Activated T-helper 9 cell treated with anti-CD3 and anti-CD28 coated beads, Interleukin-2, amount 50 U/mL, for 16 hours (primary cell): ENCODE measurements at places on chromosomes 1 and 21.
A peak's percentile ranks its signal among the peaks of the same experiment; 100 is the strongest.

GRCh38 chr1:228937851-228938536, 202.7 kb downstream of the RHOU start:
- no peak for DNase-seq

DNA sequence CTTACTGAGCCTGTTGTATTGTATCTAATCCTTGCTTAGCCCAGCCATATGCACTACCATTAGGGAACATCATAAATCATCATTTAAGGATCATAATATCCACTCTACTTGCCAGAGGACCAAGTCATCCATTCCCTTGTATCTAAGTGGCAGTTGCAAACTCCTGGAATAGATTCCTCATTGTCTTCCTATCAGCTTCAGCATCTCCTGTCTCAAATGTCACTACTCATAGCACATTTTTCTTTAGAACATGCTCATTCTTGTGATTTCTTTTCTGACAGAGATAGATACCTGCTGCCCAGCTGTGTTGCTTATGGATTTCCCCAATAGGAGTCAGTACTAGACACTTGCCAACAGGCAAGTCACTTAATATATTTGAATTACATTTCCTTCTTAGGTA, 84.3 kb downstream of the OLFML3 start:
- no peak for DNase-seq

DNA sequence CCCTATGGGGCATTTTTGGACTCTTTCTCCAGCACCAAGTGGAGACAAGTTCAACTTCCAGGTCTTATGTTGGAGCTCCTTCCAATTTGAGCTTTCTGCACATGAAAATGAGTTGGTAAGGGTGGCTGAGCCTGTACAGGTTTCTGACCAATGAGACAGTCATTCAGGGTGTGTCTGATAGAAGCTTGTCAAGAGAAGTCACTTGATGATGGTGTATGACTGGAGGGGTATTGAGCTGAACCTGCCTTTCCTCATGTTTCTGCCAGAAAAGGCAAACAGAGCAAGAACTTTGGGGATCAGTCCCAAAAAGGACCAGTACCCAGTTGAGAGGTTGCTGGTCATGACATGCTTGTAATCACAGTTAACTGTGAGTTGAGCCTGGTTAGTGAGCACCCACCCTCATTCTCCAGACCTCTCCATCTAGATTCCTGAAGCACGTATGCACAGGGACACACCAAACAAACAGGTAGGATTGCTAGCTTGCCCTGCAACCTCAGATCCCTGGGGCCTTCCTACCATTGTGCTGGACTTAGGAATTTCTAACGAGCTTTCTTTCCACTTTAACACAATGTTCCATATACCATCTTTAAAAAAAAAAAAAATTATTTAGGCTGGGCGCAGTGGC, 26.6 kb downstream of the FAM89A start:
- DNase-seq = no peak

DNA sequence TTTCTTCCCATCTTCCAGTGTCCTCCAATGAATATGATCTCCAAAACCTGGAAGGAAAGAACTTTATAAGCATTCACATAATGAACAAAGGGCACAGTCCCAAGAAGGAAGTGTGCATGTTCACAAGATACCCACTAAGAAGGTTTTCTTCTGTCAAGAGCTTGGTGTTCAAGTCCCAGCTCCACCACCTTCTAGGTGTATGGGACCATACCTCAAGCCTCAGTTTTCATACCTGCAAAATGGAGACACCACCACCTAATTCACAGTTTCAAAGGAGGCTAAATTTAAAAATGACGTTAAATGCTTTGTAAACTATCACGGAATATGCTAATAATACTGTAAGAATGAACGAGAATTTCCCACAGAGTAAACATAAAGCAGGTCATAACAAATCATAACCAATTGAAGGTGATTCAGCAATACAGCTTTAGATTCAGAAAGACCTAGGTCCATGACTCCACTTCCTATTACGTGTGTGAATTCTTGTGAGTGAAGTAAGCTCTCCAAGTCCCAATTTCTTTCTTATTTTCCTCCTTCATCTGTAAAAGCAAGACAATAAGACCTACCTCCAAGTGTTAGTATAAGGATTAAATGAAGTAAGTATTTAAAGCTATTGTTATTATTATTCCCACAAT, 8.1 kb upstream of the KTI12 start:
- no peak for DNase-seq

DNA sequence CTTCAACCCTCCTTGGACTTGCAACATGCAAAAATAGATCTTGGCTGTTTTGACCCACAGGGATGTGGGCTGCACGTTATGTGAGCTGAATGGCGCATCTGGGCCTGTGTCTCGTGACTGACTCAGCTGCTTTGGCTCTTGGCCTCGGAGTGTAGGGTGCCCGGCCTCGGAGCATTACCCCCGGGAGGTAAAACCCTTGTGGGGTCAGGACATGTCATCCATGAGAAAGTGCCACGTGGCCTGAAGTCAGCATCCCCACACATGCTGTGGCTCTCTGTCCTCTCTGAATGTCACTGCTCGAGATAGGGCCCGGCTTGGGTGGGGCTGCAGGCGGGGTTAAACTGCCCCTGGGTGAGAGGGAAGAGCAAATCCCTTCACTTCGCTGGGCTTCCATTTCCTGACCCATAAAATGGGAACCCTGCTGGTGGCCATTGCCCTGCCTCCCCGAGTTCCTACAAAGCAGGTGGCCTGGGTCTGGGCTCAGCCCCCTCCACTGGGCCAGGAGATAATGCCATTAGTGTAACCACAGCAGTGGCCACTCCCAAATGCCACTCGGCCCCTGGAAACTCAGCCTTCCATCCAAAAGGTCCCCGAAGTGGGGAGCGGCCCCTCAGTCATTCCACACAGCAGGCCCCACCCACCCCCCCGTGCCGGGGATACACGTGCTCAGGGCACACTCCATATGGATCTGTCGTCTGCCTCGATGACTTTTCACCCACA, 22.8 kb upstream of the TSPEAR start:
- no peak for DNase-seq

- DNase-seq = no peak
Observed at GRCh38 chr1:69077633-69078032, 490.1 kb upstream of the LRRC7 start.

DNA sequence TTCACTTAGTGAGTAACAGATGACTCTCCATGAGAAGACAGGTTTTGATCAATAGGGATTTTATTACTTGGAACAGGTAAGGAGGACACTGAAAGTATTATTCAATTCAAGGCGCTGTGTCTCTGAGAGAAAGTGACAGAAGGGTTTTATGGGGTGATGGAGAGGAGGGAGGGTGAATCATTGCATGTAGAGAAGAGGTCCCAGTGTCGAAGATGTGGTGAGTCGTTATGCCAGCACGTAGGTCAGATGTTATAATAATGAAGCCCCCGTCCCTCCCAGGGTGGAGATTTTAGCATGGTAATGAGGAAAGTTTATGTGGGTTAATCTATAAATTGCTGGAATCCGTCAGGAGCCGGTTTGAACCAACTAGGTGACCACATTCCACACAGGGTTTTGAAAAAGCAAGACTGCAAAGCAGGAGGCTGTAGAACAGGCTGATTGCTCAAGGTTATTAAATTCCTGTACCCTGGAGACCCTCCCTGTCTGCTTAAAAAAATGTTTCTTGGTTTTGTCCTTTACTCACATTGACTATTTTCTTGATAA, 586.4 kb upstream of the TMPRSS15 start:
- no peak for DNase-seq

GRCh38 chr1:163056831-163057230, 12.3 kb upstream of the RGS4 start:
- no peak for DNase-seq

GRCh38 chr1:32184650-32185049, 5.2 kb downstream of the TXLNA start:
- DNase-seq = no peak

DNA sequence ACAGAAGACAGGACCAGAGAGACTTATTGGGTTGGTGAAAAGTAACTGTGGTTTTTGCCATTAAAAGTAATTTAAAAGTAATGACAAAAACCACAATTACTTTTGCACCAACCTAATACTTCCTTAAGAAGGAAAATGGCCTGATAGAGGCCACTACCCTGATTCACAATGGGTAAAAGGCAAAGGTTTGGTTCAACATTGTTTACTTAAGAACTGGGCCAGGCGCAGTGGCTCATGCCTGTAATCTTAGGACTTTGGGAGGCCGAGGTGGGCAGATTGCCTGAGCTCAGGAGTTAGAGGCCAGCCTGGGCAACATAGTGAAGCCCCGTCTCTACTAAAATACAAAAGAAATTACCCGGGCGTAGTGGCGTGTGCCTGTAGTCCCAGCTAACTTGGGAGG, 48.2 kb upstream of the RCOR3 start:
- no peak for DNase-seq

- DNase-seq = no peak
Observed at GRCh38 chr1:190192627-190193026, 285.0 kb downstream of the BRINP3 start.

- DNase-seq = no peak
Observed at GRCh38 chr21:35475762-35476161, 426.7 kb upstream of the RUNX1 start.

- DNase-seq = no peak
Observed at GRCh38 chr21:15363921-15364320, 299.1 kb upstream of the NRIP1 start.

DNA sequence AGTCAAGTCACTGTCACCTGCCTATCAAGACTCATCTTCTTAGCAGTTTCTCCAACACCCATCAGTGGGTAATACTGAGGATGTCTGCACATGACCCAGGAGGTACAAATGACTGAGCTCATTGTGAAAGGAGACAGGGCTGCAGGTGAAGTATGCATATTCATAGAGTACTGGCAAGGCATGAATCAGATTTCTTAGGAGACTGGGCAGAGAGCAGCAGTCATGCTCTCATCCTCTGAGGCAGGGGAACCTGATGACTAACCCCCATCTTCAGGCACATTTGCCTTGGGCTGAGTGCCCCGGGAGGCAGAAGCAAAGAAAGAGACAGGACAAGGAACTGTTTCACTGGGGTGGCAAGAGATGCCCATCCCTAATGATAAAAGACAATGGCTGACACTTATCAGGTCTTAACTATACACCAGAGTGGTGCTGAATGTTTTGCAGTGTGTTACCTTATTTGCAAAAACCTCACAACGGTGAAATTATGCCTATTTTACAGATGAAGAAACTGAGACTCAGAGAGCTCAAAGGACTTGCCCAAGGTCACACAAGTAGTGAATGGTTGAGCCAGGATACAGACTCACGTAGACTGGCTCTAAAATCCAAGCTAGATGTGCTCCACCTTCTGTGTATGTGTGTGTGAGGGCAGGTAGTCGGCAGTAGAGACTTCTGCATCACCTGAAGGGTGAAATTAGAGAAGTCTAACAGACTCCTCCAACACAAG, 9.2 kb upstream of the GRHL3 start:
- no peak for DNase-seq

GRCh38 chr21:46243325-46243724, 14.8 kb upstream of the LSS start:
- no peak for DNase-seq

- no peak for DNase-seq
Observed at GRCh38 chr1:203185585-203185984, 919 bp downstream of the CHI3L1 start.

- no peak for DNase-seq
Observed at GRCh38 chr1:173688300-173688699, 18.6 kb upstream of the ANKRD45 start.

DNA sequence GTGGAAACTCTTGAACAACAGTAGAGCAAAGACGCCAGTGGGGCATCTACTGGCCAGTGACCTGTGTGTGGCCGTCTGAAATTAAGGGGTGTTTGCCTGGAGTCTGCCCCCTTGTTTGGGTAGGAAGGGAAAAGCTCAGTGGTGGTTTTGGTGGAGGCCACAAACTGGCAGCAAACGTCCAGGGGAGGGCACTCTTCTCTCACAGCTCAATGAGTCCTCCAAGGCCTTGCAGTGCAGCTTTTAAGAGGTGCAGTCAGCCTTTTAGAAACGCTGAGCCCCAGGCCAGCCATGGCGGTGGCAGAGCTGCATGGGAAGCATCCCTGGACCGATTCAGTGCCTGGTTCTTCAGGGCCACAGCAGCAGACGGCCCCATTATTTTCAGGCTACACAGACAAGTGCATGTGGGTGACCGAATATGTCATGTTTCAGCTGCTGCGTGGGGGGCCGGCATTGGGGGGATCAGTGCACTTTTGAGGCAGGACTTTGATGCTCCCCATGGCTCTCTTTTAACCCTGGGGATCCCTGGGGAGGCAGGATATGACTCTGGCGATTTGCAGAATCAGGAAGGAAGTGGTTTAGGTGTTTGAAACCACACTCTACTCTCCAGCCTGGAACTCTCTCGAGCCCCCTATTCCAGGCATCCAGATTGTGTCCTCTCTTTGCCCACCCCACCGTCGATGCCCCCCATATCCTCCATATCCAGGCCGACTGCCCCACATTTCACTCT, 414.0 kb downstream of the PRDM2 start:
- no peak for DNase-seq

GRCh38 chr1:41640141-41640751, 155.8 kb upstream of the EDN2 start:
- no peak for DNase-seq

GRCh38 chr1:41383094-41383852, 22.0 kb downstream of the FOXO6 start:
- DNase-seq = peak; percentile 20

- no peak for DNase-seq
Observed at GRCh38 chr1:230641346-230641745, 935 bp upstream of the COG2 start.

DNA sequence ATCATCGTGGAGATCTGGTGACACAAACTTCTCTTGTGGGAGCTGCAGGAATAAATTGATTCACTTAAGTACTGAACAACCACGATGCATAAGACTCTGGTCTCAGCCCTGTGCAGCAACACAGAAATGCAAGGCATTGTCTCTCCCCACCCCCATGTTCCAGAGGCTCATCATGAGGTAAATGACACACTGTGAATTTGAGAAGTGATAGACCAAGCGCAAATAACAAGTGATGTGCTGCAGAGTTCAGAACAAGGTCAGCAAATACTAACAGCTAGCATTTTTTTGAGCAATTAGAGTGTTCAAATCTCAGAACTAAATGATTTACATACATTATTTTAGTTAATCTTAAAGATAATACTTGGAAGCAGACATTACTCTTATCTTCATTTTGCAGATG, 223.7 kb downstream of the SEC16B start:
- DNase-seq = no peak

DNA sequence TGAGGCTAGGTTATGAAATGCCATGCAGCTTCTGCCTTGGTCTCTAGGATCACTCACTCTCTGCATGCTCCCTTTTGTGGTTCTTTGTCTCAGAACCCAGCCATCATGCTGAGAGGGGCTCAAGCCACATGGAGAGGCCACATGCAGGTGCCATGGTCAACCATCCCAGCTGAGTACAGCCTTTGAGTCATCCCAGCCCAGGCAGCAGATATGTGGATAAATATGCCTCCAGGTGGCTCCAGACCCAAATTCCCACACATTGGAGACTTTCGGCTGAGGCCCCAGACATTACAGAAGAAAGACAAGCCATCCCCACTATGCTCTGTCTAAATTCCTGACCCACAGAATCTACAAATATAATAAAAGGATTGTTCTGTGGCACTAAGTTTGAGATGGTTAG, 102.0 kb downstream of the LHX9 start:
- no peak for DNase-seq
